Effector CD8-positive, alpha-beta T cell (primary cell): ENCODE measurements at places on chromosomes 2 and 18.

GRCh38 chr2:238615187-238615586 is 188.5 kb downstream of the ASB1 start:
- DNase-seq = no peak

GRCh38 chr2:770776-771175 is 93.6 kb upstream of the TMEM18 start:
- DNase-seq = no peak

DNA sequence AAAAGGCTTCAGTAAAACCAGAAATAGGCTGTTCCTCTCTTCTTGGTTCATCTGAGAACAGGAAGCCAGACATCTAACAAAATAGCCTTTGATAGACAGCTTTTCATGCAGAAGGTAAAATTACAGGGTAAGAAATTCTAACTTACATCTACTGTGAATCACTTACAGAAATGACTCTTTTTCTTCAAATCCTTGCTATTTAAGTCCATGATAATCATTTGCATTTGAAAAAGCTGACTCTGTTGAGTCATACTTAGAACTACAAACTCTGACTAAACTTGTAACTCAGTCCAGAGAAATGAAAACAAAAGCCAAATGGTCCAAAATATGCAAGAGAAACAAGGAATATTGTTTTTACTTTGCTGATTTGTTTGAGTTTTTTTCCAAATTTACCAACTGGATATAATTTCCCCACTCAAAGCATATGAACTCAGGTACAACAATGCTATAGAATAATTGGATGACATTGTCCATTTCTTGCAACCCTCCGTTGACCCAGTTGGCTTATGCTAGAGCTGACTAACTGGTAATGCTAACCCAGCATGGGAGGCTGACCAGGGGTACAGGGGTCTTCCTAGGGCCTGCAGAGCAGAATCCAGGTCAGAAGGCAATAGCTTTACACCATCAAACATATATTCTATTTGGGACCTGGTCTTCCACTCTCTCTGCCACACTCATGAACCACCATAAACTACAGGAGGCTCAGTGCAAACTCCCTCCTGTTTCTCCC is 18.8 kb upstream of the MREG start:
- no peak for DNase-seq

- DNase-seq = no peak
Measured at GRCh38 chr18:59735269-59735860, 38.1 kb upstream of the CCBE1 start.

- DNase-seq = no peak
Measured at GRCh38 chr2:55936351-55936750, 12.8 kb upstream of the EFEMP1 start.

- DNase-seq = no peak
Measured at GRCh38 chr2:181575650-181576025, 81.3 kb downstream of the CERKL start.

DNA sequence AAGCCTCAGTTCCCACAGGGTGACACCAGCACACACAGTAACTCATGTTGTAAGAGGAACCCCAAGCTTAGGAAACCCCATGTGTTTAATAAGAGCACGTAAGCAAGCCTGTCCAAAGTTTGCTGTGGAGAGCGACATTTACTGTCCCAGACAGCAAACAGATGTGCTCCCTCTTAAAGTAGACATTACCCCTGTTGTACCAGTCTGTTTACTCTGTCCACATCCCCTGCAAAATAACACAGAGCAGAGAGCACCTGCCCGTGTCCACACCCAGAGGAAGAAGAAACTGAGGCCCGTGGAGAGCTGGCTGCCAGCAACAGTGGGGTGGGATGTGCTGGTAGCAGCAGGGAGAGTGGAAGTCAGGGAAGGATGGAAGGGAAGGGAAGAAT is 243.5 kb downstream of the GBX2 start:
- DNase-seq = no peak

GRCh38 chr18:49699303-49699702 is 114.0 kb downstream of the ACAA2 start:
- DNase-seq = no peak

GRCh38 chr2:138106606-138107005 is 142.3 kb downstream of the HNMT start:
- DNase-seq = no peak

GRCh38 chr2:8049176-8049575 is 632.7 kb upstream of the ID2 start:
- DNase-seq = no peak

DNA sequence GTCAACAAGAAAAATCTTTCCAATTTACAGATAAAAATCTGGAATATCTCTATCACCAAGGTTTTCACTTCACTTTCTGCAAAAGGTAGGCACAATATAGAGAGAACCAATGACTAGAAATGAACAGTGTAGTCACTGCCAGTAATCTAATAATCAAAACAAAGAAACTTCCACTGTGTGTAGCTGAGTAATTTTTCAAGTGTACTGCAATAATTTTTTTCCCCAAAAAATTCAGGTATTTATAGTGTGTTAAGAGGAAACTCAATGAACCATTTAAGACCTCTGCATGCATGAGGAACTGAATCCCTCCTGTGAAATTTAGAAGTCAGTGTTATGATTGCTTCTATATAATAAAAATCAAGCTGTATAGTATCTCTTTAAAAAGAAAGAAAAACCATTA is 121.8 kb downstream of the MEMO1 start:
- DNase-seq = no peak

- DNase-seq = no peak
Measured at GRCh38 chr2:63192889-63193774, 142.5 kb downstream of the OTX1 start.

GRCh38 chr2:10226038-10226724 is 76.5 kb upstream of the HPCAL1 start:
- DNase-seq = no peak

DNA sequence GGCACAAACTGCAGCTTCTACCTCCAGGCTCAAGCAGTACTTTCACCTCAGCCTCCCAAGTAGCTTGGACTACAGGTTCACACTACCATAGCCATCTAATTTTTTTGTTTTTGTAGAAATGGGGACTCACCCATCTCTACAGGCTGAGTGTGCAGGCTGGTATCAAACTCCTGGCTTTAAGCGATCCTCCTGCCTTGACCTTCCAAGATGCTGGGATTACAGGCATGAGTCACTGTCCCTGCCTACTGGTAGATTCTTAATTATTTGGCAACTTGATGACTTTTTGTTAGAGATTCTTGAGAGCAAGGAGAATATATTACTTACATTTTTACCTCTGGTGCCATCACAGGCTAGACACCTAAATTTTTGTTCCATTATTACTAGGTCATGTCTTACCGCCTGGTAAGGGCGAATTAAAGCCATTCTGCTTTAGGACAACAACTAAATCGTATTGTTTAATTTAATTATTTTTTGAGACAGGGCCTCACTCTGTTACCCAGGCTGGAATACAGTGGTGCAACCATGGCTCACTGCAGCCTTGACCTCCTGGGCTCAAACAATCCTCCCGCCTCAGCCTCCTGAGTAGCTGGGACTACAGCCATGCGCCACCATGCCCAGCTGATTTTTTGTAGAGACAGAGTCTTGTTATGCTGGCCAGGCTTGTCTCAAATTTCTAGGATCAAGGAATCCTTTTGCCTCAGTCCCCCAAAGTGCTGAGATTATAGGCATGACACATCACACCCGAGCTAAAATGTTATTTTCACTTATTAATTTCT is 15.7 kb downstream of the DYNC1I2 start:
- DNase-seq = no peak

GRCh38 chr2:17520761-17521160 is 2.5 kb upstream of the RAD51AP2 start:
- no peak for DNase-seq

DNA sequence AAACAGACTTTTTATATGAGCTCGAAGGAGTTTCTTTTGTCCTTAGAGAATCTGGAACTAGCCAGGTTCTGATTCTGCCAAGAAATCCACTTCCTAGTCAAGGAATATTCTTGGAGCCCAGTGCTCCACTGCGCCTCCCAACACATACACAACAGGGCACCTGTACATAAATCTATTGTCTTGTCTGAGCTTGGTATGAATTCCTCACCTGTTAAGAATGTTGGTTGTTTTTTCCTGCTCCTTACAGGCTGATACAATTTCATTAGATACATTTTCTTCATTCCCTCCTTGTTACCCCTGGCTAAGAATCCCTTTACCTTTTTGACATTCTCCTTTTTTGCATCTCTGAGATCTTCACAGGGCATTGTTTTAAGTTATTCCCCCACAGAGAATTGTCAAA is 56.0 kb upstream of the FZD7 start:
- no peak for DNase-seq

GRCh38 chr2:96872591-96873349 is 2.9 kb upstream of the SEMA4C start:
- no peak for DNase-seq

DNA sequence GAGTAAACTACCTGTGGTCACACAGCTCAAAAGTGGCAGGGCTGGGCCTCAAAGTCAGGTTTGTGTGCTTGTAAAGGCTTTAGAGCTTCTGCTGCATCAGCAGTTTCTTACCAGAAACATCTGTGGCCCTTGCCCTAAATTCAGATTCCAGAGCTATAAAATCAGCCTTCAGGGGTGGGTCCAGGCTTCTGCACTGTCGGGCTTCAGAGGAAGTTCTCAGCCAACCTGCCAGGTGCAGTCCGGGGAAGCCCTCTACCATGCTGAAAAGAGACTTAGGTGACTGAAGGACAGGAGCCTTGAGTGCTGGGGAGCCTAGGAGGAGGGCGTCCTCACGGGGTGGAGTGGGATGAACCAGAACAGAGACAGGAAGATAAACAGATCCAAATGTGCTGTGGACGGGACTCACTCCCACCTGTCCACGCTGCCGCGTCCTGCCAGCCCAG is 69.9 kb upstream of the HS6ST1 start:
- DNase-seq = no peak

- DNase-seq = no peak
Measured at GRCh38 chr18:10477121-10477862, 22.9 kb downstream of the APCDD1 start.

DNA sequence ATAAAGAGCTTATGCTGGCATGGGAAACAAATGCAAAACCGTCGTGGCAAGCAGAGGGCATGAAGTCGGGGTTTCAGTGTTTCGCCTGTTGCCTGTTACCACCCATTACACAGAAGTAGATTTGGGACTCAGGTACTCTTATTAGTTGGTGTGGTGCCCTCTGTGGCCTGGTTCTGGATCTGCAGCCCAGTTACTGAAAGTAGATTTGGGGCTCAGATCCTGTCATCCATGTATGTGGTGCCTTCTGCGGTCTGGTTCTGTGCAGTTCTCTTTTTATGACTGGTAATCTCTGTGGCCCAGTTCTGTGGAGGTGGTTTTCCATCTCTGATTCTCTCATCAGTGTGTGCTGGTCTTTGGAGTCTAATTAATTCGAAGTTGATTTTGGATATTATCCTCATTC is 45.2 kb downstream of the ADNP2 start:
- DNase-seq = no peak

- no peak for DNase-seq
Measured at GRCh38 chr2:40803900-40804299, 352.0 kb upstream of the SLC8A1 start.

- DNase-seq = no peak
Measured at GRCh38 chr2:179675435-179675834, 186.0 kb downstream of the ZNF385B start.

DNA sequence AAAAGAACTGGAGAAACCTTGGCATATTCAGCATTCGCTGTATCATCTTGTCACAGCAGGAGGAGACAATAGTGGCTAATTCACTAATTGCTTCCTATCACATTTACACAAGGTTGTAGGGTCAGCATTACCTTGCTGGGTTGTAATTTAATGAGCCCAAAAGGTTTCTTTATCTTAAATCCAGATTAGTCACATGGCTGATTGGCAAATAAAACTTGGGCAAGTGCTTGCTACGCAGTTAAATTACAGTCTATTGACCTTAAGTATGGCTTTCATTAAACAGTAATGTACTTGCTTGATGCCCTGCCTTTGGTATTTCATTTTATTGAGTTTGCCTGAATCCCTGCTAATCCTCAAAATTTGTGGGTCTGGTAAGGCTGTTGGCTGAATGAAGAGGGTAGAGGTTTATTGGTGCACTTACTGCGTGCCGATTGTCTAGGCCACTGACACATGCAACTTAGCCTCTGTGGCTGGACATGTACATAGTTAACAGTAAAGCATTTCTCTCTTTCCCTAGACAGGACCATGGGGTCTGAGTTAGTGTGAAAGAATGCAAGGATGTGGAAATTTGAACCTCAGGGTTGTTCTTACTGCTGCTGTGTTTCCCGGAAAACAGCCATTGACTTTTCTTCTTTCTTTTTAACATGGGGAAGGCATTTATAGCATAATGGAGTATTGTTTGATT is 34.3 kb downstream of the FMNL2 start:
- no peak for DNase-seq

DNA sequence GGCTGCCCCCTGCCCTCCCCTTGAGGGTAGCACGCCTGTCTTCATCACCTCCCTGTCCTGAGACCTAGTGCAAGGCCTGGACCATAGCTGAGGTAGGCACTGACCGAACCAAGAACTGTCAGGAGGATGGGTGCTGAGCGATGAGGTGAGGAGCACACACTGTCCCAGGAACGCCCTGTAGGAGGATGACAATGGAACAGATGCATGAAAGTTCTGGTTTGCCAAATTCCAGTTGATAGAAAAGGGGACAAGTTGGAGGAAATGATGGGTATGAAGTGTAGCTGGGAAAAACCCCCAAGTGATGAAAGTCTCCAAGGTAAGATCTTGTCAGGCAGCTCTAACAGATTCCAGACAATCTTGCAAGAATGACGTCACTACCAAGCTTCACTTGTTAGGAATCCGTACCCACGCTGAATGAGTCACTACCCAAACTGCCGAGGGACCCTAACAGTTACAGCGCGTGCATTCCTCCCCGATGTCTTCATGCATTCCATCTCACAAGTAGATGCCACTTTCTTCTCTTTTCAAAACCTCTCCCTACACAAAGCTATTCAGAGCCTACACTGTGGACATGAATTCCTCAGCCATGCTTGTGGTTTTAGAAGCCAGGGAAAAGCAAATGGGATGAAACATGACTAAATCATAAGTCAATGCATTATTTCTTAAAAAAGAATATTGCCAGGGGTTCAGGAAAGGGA is 27.6 kb downstream of the MRPL33 start:
- DNase-seq = no peak

GRCh38 chr2:223217373-223217772 is 165.4 kb downstream of the KCNE4 start:
- no peak for DNase-seq

DNA sequence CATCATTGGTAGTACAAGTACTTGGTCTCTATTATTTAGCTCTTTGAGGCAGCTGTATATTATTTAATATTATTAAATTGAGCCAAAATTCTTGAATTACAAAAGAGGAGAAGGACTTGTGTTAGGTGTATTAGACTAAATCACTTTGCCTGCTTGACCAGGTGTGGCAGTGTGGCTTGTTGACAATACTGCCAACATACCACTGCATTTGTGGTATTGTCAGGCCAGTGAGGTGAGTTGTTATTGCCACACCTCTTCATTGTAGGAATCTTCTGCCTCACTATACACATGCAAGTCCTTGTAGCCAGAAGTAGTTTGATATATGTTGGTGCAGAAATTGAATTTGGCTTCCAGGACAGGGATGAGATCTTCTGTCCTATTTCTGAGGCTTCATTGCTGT is 40.5 kb downstream of the CYP20A1 start:
- DNase-seq = no peak

DNA sequence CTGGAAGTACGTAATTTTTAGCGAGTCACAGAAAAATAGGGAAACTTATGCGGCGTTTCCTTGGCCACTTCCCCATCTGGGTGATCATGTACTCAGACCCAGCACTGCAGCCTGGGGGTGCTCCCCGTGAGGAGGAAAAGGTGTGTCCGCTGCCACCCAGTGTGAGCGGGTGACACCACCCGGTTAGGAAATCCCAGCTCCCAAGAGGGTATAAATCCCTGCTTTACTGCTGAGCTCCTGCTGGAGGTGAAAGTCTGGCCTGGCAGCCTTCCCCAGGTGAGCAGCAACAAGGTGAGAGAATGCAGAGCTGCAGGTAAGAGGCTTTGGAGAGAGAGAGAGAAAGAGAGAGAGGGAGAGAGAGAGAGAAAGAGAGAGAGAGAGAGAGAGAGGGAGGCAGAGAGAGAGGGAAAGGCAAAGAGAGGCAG is at the start of gene IL1R2:
Gene IL1R2 (plus strand): TSS at position 240 of the 425 bp plus-strand sequence. CDS start 16,616 bp downstream, outside the sequence.
- DNase-seq = no peak
